ENCODE measurements at places on chromosomes 7 and 10. TPM values are rescaled to one million over a fixed set of nuclear protein-coding genes. Genes with fewer than 3 reads are reported as not detected.

Gene MYH16
- total RNA-seq: not detected

Gene CLDN15
- total RNA-seq: 4.3 TPM

Gene CTTNBP2
- total RNA-seq: not detected

Gene APBB1IP
- not detected for total RNA-seq

Gene BMS1
- total RNA-seq: 18.4 TPM

Gene ZNF488
- not detected for total RNA-seq

Gene SPDYE16
- total RNA-seq: not detected

Gene SPOCK2
- total RNA-seq: 0.17 TPM

Gene UNCX
- 0.10 TPM for total RNA-seq

Gene TSPAN12
- total RNA-seq: not detected
